NCI-H1417 treated with DMSO at 0.1 percent for 48 hours (cell line): ENCODE measurements at places on chromosomes 12 and 14.

DNA sequence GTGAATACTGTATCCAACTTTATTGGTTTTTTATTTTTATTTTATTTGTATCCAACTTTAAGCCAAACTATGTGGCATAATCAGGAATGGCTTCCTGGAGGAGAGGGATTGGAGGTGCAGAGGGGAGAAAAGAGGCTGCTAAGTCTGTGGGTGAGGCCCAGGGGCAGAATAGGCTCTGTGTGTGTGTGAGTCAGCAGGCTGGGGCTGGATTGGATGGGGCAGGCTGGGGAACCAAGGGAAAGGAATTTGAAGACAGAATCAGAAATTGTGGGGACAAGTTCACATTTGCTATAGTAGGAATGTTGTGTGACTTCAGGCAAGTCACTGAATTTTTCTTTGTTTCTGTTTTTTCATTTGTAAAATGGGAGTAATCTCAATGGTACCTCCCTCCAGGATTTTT lies 12.8 kb upstream of the RILPL1 start:
- no peak for DNase-seq

DNA sequence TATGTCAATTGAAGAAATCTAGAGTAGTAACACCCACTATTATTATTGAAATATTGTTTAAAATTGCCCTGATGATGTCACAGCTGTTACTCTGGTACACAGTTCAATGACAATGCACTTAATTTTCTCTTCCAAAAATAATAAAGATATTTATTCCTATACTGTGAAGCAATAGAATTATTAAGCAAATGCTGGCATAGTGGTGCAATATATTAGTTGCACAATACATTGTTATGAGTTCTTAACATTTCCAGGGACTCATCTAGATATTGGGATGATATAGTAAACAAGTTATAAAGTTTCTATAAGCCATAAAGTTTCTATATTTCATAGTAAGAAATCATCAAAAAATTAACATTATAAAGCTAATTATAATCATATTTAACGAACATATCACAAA lies 897.8 kb downstream of the LRFN5 start:
- DNase-seq, result no peak

- DNase-seq, result no peak
These were observed 52.9 kb downstream of the SVOP start for GRCh38 chr12:108967869-108968540.

DNA sequence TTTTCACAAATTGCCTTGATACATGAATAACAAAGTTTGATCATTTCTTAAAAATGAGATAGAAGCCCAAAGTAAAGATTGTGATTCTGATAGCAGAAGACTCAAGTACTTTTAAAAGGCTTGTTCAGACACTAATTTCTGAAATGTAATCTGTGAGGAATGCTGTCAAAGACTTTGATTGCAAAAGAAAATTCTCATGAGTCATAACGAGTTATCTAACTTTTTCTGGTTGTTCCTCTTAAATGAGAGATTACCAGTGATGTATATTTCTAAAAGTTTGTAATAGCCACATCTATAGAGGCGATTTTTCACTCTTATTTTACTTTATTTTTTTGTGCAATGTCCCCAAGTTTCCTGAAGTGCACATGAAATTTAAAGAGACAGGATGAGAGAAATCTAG lies 7.0 kb downstream of the PYGL start:
- no peak for DNase-seq

GRCh38 chr14:98368916-98369315 lies 903.1 kb downstream of the BCL11B start:
- no peak for DNase-seq

- no peak for DNase-seq
These were observed 128.0 kb downstream of the STXBP6 start for GRCh38 chr14:24921903-24922302.

DNA sequence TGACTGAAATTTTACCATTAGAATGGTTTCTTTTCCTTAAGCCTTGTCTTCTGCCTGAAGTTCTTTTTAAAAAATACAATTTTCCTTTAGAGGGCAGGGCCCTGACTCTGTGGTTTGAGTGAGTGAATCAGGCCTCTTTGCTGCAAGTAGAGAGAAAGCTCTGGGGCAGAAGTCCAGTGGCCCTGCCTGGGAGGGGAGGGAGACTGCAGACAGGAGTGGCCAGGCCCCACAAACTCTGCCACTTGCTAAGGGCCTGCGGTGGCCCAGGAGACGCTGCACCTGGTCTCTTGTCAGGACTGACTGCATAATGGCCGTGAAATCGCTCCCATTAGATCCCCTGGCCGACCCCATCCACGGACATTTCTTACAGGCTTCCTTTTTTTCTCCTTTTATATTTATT lies 25.5 kb downstream of the TSPAN11 start:
- no peak for DNase-seq

DNA sequence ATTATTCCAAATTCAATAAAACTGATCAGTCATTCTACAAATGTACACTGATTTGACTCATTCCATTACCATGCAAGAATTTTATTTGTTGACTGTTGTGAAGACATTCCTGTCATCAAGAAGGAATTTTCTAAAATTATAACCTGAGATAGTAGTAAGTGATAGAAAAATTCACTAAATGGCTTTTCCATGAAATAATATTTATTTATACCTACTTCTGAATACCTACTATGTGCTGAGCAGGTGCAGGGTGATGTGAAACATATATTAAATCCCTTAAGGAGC lies 841.7 kb downstream of the NRXN3 start:
- DNase-seq, result no peak

DNA sequence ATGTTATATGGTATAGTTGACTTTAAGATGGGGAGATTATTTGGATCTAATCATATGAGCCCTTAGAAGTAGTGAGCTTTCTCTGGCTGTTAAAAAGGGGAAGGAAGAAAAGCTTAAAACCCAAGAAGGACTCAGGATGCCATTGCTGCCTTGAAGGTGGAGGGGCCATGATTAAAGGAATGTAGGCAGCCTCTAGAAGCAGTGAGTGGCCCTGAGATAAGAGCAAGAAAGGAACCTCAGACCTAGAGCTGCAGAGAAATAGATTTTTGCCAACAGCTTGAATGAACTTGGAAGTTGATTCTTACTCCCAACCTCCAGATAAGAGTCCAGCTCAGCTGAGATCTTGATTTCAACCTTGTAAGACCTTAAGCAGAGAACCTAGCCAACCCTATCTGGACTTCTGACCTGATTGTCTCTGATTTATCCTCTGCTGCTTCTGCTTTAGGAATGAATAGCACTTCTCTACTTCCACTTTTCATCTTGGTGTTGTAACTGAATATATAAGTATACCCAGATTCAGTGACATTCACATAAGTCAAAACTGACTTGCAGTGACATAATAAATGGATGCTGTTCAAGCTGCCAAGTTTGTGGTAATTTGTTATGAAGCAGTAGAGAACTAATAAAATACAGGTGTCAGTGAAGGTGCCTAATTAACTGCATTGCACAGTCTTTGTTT lies 33.5 kb downstream of the RAD51B start:
- no peak for DNase-seq

DNA sequence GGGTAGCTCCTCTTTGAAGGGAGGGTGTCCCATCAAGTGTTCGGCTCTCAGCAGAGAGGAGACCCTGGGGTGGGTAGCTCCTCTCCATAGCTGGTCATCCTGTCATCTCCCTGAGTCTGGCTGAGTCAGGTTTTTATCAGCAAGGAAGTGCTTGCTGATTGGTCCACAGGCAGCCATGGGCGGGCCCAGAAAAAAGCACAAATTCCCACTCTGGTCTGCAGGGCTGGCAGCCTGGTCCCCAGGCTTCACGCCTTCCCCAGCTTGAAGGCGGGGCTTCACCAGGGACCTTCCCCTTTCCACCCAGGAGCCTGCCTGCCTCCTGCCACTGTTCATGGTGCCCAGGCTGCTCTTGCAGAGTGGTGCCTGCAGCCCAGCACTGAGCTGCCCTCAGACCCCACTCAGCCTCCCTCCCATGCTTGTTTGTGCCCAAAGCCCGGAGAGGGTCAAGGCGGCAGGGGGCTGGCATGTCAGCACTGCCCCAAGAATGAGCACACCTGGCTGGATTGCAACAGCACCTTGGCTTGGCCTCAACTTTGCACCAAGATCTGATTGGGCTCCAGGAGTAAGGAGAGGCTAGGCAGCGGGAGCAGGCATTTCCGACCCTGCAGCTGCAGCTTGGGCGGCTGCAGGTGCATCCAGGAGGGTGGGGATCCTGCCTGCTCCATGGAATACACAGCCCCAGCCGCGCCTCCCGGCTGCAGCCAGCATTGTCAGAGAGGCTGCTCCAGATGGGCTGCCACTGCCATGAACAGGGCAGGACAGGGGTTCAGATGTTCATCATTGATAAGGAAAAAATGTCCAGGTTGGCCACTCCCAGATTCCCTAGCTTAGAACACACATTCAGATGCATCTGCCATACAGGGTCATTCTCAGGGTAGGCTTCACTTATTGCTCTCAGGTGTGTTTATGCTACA lies 22.0 kb upstream of the WDR89 start:
- DNase-seq, result no peak

DNA sequence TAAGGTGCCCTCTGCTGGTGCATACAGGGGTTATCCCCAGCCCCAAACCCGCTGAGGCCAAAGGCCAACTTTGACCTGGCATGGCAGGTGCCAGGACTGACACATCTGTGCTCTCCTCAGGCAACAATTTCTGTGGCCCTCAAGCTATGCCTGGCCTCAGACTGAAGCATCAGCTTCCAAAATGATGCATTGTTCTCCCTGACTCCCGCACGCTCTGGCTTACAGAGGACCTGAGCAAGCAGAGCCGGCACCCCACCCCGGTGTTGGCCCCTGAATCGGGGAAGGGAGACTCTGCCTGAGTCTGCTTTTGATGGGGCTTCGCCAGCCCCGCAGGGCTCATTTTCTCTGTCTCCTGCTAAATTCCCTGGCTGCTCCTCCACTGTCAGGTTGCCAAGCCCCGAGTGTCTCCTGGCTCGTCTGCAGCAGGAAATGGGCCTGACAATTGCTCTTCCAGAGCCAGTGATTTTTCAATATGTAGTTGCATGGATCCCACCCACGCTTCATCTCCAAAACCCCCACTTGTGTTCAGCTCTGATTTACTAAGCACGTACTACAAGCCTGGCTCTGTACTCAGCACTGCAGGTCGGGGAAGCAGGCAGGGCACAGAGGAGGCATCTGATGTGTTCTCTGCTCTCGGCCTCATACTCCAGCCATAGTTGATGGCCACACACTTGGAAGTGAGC lies 126.1 kb downstream of the SLC38A6 start:
- no peak for DNase-seq

DNA sequence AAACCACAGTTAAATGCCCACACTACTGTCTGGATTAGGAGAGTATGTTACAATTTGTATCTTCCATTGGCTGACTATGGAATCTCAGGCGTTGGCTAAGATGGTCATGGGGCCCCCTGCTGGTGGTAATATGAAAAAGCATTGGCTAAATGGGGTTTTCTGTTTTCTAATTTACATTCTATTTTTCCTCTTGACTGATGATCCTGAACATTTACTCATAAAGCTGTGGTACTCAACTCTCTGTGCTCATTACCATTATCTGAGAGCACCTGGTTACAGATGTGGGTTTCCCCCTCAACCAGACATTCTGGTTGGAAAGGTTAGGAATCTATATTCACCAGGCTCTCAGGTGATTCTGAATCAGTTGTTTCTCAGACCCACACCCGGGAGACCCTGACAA lies 64.8 kb downstream of the WSCD2 start:
- DNase-seq, result no peak

GRCh38 chr14:105223770-105224544 lies 24.4 kb upstream of the BTBD6 start:
- DNase-seq, result no peak

- no peak for DNase-seq
These were observed 13.9 kb upstream of the UBC start for GRCh38 chr12:124928095-124928911.

DNA sequence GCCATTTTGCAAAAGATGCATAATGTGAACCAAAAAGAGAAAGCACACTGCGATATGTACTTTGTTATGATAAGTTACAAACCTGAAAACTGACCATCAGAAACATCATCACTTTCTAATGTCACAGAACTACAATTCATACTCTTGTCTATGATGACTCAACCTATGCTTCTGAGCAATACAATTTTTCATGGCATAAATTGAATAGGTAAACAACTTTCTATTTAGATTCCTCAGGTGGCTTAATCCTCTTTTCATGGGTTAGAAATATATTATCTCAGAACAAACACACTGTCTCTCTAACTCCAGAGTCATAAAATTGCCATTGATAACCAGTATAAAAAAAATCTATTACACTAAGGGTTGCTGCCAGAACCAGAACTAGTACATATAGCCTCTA lies 1715.0 kb upstream of the FLRT2 start:
- no peak for DNase-seq

DNA sequence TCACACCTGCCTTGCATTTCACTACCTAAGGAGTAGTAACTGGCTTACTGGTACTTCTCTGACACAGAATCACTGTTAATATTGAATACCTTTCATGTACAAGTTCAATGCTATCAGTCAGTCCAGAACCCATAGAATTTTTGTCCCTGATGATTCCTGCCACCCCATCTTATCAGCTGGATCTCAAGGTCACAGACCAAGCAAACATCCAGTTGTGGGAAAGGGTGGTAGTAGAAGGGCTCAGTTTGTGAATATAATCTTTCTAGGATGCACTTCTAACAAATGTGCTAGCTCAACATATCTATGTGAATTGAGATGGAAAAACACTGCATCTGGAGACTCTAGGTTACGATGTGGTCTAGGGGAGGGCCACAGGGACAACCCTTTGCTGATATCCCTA lies 14.1 kb downstream of the PPP1CC start:
- DNase-seq, result no peak

GRCh38 chr12:116955382-116956021 lies 44.8 kb downstream of the FBXW8 start:
- no peak for DNase-seq

DNA sequence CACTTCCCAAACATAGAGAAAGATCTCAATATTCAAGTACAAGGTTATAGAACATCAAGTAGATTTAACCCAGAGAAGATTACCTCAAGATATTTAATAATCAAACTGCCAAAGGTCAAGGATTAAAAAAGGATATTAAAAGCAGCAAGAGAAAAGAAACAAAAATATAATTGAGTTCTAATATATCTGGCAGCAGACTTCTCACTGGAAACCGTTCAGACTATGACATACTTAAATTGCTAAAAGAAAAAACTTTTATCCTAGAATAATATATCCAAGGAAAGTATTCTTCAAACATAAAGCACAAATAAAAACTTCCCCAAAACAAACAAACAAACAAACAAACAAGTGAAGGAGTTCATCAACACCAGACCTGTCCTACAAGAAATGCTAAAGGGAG lies 92.4 kb downstream of the FSCB start:
- DNase-seq, result no peak

DNA sequence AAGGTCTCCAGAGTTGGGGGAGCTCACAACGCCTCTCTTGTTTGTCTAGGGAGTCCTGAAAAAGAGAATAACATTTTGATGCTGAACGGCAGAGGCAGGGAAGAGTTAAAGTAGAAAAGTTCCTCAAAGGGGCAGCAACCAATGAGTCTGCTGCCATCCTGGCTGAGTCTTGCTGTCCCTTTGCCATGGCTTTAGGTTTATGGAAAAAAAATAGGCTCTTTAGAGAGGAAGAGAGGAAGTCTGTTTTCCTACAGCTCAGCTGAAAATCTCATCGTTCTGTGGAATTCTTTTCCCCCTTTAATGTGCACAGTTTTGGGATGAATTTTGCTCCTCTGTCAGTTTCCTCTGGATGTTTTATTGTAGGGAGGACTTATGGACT lies 314.8 kb upstream of the TBX3 start:
- no peak for DNase-seq

GRCh38 chr12:132263451-132264049 lies 65.8 kb downstream of the GALNT9 start:
- no peak for DNase-seq
